Osteoblast (primary cell): ENCODE measurements at places on chromosomes 12 and 14.

- no peak for DNase-seq
Observed at GRCh38 chr14:83863042-83863774, 1666.7 kb upstream of the FLRT2 start.

DNA sequence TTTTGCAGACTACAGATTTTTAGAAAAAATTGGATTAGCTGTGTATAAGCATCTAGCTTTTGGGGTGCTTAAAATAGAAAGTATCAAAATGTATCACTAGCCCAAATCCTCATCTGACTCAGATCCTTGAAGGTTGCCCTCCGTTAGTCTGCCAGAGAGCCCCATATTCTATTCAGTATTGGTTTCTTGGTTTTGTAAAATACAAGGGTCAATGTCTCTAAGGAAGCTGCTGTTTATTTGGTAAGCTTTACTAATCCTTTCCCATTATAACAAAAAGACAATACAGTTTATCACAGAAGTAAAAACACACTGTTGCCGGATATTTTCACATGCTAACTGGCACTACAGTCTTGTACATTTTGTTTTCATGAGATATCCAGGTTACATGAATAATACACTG is 92.8 kb upstream of the PTHLH start:
- DNase-seq, result no peak

DNA sequence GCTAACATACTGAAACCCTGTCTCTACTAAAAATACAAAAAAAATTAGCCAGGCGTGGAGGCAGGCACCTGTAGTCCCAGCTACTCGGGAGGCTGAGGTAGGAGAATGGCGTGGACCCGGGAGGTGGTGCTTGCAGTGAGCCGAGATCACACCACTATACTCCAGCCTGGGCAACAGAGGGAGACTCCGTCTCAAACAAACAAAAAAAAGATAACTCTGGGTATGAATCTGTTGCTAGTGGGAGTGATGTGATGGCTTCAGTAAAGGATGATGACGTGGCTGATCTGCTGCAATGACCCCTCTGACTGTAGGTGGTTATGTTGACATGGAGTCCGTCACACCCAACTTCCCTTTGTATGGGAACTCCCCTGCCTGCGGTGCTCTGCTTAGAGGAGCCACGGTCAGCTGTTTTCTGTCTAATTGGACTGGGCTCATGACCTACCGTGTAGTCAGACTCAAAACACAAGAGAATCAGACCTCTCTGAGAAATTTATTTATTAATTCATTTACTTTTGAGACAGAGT is 59.1 kb upstream of the MED13L start:
- no peak for DNase-seq

DNA sequence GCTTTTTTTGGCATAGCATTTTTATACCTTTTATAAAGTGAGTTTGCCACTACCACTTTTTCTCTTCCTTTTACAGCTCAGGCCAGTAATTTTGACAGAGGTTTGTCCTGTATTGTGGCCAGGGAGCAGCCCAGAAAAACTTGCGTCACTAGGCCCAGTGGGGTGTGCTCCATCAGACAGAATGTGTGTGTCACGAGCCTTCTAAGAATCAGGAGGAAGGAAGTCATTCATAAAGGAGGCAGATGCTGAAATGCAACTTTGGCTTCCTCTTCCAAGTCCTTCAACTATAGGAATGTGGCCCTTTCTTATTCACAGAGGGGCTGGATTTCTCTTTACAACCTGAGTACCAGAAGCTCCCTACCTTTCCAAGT is 10.1 kb upstream of the RAB35 start:
- peak; percentile 77 for DNase-seq
